Hypothalamus (tissue), 51 donors: ENCODE measurements at places on chromosomes 4 and X.

DNA sequence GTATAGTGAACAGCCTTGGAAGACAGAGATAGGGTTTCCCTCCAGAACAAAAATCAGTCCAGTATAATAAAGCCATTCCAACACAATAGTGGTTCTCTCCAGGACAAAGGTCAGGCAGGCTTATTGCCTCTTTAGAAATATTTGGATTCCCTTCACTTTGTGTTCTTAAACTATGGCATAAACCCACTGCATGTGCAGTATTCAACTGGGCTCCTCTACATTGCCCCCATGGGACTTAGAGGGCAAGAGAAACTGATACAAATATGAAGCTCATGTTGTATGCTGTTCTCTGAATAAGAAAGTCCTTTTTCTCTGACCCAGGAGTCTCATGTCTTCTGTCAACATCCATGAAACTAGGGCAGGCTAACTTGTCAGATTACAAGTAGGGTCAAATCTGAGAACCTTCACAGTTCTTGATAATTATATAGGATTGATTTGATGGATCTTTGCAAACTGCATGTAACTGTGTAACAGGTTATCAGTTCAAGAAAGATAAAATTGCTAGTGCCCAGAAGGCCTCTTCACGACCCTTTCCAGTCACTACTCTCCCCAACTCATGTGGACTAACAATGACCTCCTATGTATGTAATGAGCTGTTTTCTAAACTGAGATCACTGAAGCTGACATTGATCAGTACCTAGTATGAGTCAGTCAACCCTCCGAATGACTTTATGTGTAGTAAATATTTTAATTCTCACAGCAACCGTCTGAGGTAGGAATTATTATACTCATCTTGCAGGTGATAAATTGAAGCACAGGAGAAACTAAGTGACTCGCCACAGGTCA is 31.9 kb upstream of the FAM9C start:
- no peak for DNase-seq

- DNase-seq: no peak
Measured at GRCh38 chr4:158859661-158860060, 90.8 kb downstream of the FNIP2 start.

DNA sequence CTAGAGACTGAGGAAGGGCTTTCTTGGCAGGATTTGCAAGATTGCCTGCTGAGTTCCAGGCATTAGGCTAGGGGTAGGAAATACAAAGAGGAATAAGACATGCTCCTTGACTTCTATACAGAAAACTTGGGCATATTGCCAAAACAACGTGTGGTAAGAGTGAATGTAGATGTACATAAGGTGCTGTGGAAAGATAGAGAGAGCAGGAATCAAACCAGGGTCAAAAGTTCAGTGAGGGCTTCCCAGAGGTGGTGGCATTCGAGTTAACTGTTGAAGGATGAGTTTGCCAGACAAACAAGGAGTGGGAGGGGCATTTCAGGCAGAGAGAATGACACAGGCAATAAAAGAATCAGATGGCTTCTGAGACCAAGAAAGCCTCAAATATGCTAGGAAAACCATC is 187.9 kb downstream of the KDR start:
- DNase-seq: no peak

GRCh38 chrX:112636288-112636687 is 43.5 kb downstream of the LHFPL1 start:
- DNase-seq: no peak

- DNase-seq: no peak
Measured at GRCh38 chr4:171857302-171858012, 44.3 kb downstream of the GALNTL6 start.

- DNase-seq: no peak
Measured at GRCh38 chr4:89682808-89683207, 154.2 kb downstream of the SNCA start.

GRCh38 chr4:67051000-67051789 is 494.1 kb downstream of the CENPC start:
- DNase-seq: no peak

DNA sequence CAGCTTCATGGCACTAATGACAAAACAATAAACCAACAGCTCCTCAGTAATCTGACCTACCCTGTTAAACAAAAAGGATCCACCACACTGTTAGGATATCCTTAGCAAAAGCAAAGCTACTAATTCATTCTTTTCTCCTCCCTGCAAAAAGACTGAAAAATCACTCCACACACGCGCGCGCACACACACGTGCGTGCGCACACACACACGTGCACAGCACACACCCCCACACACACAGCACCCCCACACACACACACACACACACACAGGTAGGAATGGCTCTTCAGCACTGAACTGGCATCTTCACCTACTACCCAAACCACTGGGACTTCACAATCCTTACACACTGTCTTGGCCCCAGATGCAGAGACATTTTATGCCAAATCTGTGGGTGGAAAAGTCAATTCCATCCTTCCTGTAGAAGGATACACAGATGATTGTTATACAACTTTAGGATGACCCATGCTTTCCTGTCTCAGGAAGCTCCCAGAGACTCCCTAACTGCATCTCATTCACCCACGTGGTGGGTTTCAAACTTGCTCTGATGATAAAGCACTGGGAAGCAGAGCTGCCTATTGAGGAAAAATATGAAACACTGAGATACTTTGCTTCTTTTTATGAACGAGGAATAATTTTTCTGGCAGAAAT is 102.5 kb downstream of the TSPAN5 start:
- no peak for DNase-seq

GRCh38 chr4:56231410-56231809 is 155.9 kb downstream of the AASDH start:
- DNase-seq: no peak

GRCh38 chr4:124525524-124525923 is 187.0 kb downstream of the ANKRD50 start:
- DNase-seq: no peak

GRCh38 chr4:94519019-94519418 is 67.3 kb downstream of the PDLIM5 start:
- DNase-seq: no peak

GRCh38 chr4:127140306-127140705 is 492.5 kb upstream of the INTU start:
- no peak for DNase-seq

DNA sequence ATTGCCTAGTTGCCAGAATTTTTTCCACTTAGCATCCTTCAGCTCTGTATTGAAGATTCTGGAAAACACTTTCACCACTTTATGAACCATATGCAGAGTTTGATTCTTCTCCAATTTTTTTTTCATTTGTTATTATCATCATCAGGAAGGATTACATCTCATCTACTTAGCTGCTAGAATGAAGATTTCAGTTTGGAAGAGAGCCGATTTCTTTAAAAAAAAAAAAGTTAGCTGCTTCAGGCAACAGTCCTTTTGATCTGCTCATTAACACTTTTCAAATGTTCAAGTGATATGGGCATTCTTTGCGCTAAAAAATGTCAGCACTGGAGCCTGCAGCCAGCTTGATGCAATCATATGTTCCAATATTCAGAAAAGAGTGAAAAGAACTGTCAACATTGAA is 76.2 kb downstream of the ANTXR2 start:
- DNase-seq: no peak

DNA sequence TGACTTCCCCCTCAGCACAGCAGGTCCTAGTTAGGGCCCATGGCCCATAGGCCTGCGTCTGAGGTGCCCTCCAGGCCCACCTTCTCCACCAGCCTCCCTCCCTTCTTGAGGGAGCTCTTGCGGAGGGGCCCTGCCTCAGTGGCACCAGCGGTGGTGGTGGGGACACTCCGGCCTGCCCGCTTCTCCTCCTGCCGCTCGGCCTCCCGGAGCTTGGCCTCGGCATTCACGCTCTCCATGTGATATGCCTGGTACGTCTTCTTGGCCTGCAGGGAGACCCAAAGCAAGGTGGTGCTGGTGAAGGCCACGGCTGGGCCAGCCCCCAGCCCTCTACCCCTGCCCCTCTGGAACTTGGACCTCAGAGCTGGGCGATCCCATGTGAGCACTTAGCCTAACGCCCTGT is 5.5 kb downstream of the ARHGAP4 start:
- no peak for DNase-seq

DNA sequence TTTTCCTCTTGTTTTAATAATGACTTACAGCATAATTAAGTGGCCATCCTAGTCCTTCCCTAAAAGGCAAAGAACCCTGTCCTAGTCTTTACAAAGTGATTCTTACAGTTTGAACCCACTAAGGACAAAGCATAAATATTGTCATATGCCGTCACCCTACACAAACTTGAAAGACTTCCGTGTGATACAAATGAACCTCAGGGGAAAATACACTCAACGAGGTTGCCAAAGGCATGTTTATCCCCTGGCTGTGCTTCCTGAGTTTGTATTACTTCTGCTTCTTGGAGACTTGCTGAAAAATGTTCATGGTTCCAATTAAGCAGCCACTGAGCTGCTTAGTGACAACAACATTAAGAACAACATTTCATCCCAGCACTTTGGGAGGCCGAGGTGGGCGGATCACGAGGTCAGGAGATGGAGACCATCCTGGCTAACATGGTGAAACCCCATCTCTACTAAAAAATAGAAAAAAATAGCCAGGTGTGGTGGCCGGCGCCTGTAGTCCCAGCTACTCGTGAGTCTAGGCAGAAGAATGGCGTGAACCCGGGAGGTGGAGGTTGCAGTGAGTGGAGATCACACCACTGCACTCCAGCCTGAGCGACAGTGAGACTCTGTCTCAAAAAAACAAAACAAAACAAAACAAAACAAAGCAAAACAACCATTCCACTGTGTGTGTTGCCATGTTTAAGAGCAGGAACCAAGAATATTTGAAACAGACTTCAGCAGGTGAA is 16.2 kb downstream of the RASSF6 start:
- DNase-seq: no peak

- no peak for DNase-seq
Measured at GRCh38 chr4:38563707-38564495, 100.1 kb upstream of the KLF3 start.

DNA sequence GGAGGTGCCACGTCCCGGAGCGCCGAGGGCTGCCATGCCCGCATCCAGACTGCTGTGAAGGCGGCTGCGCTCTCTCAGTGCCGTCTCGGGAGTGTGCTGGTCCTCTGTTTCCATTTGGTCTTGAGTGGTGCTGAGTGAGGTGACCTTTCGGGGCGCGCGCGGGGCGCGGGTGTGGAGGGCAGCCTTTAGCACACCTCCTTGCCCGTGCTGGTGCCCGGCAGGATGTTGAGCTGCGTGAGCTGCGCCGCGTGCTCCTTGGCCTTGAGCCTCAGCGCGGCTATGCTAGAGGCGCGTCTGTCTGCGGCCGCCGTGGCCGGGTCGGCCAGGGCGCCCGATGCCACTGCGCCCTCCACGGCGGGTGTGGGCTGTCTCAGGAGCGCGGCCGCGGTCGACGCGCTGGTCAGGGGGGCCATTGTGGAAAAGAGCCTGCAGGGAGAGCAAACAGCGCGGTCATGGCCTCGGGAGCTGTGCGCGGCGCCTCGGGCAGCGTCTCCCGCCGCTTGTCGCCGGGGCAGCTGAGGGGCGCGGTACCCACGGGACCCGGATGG is 11.2 kb downstream of the ARX start:
- DNase-seq: no peak

- no peak for DNase-seq
Measured at GRCh38 chr4:155935389-155935986, 18.2 kb downstream of the CTSO start.

DNA sequence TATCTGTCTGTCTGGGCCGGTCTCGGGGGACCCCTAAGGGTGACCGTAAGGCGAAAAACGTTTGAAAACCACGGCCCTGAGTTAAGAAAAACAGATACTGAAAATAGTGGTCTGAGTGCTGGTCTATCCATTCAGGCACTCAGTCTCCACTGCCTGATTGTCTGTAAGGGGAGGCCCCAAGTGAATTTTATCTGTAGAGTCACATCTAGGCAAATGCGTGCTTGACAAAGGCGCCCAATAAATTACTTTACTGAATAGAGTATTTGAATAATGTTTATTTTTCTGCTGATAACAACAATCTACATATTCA is 465 bp downstream of the HNRNPH2 start:
- DNase-seq: no peak

- DNase-seq: no peak
Measured at GRCh38 chr4:98556451-98556850, 102.0 kb downstream of the TSPAN5 start.

DNA sequence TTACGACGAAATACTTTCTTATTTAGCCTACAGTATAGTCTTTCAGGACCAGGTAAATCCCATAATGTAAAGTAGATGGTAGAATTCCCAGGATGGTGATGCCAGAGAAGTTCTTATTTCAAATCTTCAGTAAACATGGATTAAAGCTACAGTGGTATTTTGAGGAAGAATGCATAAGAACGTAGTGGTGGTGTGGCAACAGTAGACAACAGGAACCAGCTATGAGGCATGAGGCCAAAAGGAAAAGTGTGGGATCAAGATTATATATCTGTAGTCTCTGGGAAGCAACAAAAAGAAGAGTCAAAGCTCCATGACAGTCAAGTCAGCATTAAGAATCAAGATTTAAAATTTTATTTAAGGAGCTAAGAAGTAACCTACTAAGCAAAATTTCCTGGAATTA is 60.2 kb downstream of the METTL14 start:
- DNase-seq: no peak

DNA sequence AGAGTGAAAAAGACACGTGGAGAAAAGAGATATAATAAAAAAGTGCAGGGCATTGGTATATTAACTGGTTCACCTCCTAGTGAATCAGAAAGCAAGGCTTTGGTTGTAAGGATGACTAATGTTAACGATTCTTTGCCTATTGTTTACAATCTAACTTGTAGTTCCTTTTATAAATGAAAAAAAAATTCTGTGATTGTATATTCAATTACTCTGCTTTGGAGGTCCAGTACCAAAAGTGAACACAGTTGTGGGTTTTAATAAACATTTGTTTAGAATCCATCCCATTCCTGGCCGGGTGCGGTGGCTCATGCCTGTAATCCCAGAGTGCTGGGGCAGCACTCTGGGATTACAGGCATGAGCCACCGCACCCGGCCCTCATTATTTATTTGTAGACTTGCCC is 36.9 kb upstream of the PRSS12 start:
- DNase-seq: no peak

DNA sequence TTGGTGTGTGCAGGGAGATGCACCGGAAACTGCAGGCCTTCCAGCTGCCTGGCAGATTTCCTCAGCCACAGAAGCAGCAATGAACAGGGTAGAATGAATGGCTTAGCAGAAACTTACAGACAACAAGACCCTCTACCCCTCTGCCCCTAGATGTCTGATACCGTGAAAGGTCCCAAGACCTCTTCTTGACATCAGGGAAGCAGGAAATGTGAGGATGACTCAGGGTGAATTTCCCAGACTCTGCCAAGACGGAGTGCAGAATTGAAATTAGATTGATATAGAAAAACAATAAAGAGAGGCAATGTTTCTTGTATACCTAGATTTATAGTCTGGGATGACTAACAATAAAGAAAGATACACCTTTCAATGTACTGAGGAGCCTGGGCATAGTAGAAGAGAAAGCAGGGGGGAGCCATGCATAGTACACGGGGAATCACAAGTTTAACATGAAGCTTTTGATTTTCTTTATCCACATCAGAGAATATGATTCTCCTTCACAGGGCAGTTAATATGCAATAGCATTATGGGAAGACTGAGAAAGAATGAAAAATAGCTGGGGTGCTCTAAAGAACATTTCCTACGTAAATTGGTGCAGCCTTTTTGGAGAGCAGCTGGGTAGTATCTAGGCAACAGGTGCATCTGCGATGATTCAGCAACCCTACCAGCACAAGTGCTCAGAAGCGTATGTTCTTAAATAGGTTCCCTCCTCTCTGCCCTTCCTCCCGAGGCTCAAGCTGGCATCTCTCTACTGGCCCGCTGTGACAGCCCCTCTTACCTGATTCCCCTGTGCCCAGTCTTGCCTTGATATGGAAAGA is 18.3 kb upstream of the CXCR3 start:
- no peak for DNase-seq

GRCh38 chr4:2837904-2838496 is 5.6 kb upstream of the ADD1 start:
- DNase-seq: no peak
